ENCODE measurements at places on chromosomes 13 and 19.
A peak's percentile ranks its signal among the peaks of the same experiment; 100 is the strongest.

DNA sequence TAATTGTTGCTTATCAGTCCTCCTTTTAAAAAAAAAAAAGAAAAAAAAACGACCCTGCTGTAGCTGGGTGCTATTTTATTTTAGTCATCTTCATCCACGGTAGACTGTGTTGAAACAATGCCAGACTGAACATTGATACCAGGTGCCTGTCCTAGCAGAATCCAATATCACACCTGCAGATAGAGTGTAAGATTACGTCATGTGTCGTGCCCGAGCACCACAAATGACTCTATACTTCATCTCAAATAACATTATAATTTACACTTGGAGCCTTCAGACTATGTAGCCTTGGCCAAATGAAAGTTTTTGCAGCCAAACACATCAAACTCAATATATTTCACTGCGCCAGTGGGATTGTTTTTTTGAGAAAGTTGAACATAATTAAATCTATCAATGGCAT is 410.6 kb downstream of the FGF9 start:
- no peak for DNase-seq

GRCh38 chr13:65943024-65943423 is 1287.1 kb downstream of the PCDH9 start:
- no peak for DNase-seq

DNA sequence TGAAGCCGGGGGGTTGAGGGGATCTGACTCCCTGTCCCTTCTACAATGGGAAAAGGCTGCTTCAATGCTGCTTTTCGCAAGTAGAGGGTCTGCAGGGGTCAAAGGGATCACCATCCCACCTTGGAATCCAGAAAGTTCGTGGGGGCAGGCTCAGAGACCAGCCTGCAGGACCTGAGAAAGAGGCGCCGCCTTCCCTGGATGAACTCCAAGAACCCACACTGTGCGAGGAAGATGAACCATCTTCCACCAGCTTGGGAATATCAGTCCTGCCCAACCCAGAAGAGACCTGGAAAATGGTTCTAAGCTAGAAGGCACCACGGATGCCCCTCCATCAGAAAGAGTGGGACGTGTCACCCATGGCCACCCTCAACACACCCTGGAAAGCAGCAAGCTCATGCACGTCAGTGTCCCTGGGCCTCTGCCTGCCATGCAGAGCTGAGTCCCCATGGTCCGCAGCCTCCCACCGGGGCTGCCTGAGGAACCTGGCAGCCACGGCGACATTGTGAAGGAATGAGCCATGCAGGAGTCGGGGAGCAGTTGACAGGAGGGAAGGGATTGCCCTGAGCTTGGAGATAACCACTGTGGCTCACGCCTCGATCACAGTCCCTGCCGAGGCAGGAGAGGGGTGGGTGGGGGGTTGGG is 14.6 kb downstream of the RAB3D start:
- DNase-seq, result no peak

DNA sequence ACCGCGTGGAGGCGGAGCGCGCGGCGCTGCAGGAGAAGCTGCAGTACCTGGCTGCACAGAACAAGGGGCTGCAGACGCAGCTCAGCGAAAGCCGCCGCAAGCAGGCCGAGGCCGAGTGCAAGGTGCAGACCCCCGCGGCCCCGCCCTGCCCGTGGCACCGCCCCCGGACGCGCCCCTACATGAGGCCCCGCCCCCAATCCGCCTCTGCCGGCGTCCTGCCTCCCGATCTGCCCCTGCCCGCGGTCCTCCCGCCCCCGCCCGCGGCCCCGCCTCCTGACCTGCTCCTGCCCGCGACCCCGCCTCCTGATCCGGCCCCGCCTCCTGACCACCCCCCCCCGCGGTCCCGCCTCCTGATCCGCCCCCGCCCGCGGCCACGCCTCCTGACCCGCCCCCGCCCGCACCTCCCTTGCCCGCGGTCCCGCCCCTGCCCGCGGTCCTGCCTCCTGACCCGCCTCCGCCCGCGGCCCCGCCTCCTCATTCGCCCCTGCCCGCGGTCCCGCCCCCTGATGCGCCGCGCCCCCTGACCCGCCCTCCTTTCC is 11.7 kb downstream of the PRR36 start:
- DNase-seq, result no peak

GRCh38 chr13:63351533-63351932 is 1935.9 kb upstream of the PCDH20 start:
- no peak for DNase-seq

GRCh38 chr13:39768962-39769361 is 113.5 kb downstream of the COG6 start:
- no peak for DNase-seq

GRCh38 chr19:30056580-30056979 is 114.5 kb downstream of the URI1 start:
- no peak for DNase-seq

- no peak for DNase-seq
Observed at GRCh38 chr19:48720251-48720612, 707 bp upstream of the MAMSTR start.

- no peak for DNase-seq
Observed at GRCh38 chr13:100075700-100076587, 12.9 kb upstream of the PCCA start.

GRCh38 chr19:32223595-32224370 is 121.6 kb upstream of the ZNF507 start:
- DNase-seq, result no peak

DNA sequence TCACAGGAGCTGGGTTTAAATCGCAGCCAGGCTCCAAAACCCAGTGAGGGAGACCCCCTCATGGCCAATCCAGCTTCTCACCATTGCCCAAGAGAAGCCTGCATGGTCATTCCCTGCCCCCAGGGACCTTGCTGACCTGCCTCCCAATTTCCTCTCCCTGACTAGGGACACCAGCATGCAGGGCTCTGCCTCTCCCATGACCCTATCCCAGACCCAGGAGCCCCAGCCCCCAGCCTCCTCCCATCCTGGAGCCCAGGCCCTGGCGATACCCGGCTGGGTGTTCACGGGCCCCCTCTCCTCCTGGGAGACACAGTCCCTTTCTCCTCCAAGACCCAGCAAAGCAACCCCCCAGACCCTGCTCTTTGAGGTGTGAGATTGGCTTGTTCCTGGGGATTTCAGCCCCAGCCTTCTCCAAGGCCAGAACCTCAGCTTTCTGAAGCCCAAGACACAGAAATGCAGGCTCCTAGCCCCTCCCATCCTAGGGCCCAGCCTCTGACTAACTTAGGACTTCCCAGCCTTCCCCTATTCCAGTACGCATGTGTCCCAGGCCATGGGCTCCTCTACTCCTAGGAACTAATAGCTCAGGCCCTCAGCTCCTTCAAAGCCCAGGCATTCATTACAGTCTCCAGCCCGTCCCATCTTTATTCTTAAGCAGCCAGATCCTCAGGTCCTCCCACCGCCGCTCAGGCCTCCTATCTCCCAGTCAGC is 1.1 kb downstream of the GYS1 start:
- DNase-seq, result peak; percentile 65

GRCh38 chr19:18855647-18856384 is 24.1 kb downstream of the UPF1 start:
- DNase-seq, result no peak

DNA sequence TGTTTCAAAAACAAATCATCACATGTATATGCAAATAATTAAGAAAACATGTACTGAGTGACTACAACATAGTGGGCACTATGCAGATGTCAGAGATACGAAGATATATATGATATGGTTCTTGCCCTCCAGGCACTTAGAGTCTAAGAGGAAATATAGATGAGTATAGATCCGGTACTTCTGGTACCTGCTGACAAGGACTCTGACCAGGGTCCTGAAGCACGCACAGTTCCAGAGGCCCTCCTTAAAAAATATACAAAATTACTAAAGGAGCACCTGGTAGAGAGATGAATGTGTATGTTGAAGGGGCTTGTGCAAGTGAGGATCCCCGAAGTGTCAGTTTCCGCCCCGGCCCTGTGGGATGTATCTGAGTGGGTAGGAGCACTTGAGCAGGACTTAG is 31.3 kb downstream of the MTUS2 start:
- DNase-seq, result no peak

DNA sequence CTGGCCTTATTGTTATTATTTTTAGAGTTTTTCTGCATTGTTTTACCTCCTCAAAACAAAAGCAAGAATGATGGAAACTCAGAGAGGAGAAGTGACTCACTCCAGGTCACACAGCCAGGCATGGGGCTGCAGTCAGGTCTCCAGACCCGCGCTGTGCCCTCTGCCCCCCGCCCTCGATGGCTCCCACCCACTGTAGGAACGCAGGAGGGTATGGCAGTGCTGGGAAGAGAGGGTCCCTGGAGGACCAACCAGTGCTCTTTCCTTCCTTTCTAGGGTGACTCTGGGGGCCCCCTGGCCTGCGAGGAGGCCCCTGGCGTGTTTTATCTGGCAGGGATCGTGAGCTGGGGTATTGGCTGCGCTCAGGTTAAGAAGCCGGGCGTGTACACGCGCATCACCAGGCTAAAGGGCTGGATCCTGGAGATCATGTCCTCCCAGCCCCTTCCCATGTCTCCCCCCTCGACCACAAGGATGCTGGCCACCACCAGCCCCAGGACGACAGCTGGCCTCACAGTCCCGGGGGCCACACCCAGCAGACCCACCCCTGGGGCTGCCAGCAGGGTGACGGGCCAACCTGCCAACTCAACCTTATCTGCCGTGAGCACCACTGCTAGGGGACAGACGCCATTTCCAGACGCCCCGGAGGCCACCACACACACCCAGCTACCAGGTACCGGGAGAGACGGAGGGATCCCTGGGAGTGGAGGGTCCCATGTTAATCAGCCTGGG is 5.6 kb downstream of the TIMM13 start:
- DNase-seq, result peak; percentile 17

DNA sequence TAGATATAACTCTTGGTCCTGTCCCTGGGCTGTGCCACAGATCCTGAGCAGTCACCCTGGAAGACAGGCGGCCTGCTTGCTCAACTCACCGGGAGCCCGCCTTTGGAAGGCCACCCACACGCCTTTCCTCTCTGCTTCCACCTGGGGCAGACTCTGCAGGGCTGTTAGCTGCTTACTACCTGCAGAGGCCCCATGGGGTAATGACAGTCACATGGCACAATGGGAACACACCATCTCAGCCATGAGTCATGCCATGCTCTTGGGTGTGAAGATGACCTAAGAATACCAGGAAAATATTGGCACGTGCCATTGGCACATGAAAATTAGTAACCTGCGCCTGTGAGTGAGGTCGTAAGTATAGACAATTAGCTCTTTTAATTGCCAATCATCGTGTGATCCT is 108.6 kb downstream of the COL4A2 start:
- peak; percentile 21 for DNase-seq

GRCh38 chr19:22604571-22605274 is 29.4 kb upstream of the ZNF492 start:
- no peak for DNase-seq

DNA sequence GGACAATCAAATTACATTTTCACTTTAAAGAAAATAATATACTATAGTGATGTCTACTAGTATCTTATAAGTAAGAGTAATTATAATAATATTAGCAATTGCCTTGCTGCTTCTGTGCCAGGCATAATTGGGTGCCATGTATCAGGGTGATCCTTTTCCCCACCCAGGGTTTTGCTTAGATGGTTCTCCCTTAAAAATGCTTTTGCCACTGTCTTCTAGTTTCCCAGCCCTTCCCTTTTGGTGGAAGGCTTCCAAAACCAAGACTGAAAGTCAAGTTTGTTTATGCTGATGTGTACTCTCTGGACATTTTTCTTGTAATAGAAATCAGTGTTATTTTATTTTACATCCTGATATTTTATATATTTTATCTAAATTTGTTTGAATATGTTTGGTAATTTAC is 77.8 kb downstream of the ITGBL1 start:
- no peak for DNase-seq

DNA sequence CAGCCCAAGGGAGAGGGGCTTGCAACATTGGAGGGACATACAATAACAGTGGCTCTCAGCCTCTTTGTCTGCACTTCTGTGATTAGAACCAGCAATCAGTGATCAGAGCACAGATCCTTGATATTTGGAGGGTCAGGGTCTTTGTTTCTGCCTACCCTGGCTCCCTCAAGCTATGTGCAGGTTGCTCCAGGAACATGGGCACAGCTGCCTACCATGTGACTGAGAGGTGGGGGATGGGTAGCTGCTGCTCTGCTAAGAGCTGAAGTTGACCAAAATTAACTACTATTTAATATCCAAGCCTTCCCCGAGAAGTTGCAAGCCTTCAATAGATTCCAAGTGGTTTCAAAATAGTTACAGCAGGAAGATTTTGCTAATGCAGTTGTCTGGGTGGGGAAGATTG is 202.6 kb downstream of the ZIC5 start:
- DNase-seq, result no peak

DNA sequence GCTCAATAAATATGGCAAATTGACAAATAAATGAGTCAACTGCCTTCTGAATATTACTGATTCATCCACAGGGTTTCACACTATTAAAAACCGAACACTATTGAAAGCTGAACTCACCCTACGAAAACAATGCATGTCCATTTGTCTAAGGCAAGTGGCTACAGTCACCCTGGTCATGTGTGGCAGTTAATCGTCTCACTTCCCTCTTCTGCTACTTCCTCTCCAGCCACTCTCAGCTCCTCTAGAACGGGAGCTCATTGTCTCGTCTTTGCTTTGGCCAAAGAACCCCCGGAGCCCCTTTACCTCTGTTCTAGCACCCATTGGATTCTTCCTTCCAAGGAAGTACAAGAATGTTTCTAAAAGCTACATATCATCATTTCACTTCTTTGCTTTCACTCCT is 74.4 kb upstream of the ZNF599 start:
- no peak for DNase-seq

DNA sequence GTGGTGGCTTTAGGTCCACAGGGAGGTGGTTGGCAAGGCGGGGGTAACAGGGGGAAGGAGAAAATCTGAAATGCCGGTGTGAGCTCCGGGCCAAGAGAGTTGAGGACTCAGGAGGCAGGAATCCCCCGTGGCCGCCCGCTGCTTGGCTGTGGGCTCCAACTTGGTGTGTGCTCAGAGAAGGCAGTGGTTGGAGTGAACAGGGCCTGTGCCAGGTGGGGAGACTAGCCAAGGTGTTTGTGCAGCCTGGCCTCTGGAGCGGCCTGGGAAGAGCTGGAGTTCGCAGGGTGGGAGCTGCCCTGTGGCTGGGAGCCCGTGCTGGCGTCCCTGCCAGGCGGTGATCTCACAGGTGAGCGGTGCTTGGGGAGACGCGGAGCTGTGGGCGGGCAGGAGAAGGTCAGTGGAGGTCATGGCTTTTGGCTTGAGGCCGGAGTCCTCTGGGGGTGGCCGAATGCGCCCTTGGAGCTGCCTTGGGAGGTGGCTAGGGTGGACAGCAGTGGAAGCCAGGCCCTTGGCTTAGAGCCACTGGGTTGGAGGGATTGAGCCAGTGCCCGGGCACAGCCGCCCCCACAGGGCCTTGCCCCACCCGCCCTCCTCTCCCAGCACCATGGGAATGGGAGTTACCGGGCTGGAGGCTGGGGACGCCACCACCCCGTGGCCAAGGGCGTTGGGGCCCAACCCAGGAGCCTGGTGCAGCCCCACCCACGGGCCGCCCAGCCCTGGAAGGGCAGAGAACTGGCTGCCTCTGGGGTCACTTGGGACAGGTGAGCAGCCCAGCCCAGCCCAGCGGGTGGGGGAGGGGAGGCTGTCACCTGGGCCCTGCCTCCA is 7.1 kb upstream of the CIRBP start:
- DNase-seq, result no peak
